Gastrocnemius medialis (tissue), 4 donors: ENCODE measurements at places on chromosomes 4 and X. TPM values are rescaled to one million over a fixed set of nuclear protein-coding genes. Genes with fewer than 3 reads are reported as not detected.

Gene PAGE4
- total RNA-seq = not detected

Gene TENT5D
- total RNA-seq = not detected

Gene ATP5ME
- total RNA-seq = 93.4 TPM

Gene UGT2A2
- not detected for total RNA-seq

Gene SMS
- total RNA-seq = 14.5 TPM

Gene C4orf51
- total RNA-seq = not detected

Gene HELQ
- total RNA-seq = 13.1 TPM

Gene RHOH
- not detected for total RNA-seq

GRCh38 chr4:92399032-92399431 is 95.3 kb downstream of the GRID2 start:
- DNase-seq = no peak

GRCh38 chr4:179331362-179331761 is 1889.1 kb upstream of the AGA start:
- no peak for DNase-seq

- DNase-seq = no peak
Observed at GRCh38 chr4:87045234-87045558, 110.4 kb downstream of the AFF1 start.

GRCh38 chrX:80765220-80765625 is 44.5 kb downstream of the BRWD3 start:
- DNase-seq = no peak
